ENCODE measurements at places on chromosomes 7 and 10. TPM values are rescaled to one million over a fixed set of nuclear protein-coding genes. Genes with fewer than 3 reads are reported as not detected.

DNA sequence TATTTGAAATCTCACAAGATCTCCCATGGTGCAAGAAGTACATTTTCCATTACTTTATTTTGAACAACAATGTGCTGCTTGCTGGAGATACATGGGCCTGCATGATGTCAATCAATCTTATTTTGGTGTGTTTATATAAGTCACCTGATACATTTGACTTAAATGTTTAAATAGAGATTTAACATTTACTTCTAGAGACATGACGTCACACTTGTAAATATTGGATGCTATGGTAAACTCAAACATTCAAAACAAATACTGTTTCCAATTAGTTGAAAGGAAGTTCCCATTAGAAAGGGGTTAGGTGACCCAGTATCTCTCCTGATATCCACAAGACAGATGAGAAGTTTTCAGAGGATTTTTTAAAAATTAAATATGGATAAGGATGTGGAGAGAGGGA, 214.5 kb downstream of the NSUN6 start:
- DNase-seq = no peak

DNA sequence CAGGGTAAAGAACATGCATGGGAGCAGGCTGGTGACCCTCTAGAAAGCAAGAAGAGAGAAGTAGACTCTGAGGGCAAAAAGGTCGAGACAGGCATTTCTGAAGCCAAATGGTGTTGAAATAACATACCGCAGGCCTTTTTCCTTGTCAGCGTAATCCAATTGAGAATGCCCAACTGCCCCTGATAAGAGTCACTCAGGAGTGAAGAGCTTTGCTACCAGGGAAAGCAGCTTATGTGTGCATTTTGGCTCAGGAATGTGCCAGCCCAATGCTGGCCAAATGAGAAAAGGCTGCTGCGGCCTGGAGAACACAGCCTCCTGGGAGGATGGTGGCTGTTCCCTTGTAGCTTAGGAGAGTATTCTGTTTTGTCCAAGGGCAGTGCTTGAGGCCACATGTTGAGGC, 61.4 kb upstream of the NFKB2 start:
- DNase-seq = no peak

GRCh38 chr7:136062625-136063325, 85.6 kb upstream of the MTPN start:
- no peak for DNase-seq

DNA sequence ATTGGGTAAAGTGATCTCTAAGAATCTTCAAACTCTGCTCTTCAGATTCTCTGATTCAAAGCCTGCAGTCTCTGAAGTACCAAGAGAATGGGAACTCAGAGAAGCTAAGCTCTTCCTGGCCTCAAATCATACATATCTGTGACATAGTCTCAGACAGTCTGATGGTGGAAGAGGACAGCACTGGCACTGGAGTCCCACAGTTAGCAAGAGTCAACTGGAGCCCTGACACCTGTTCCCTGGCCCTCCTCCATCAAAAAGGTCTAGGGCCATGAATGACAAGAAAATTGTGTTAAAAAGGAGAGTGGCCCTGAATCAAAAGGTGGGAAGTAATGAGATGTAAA, 37.7 kb downstream of the PRSS2 start:
- DNase-seq = no peak

- peak; percentile 46 for DNase-seq
These were observed 83.0 kb upstream of the ADRB1 start for GRCh38 chr10:113960617-113961181.

DNA sequence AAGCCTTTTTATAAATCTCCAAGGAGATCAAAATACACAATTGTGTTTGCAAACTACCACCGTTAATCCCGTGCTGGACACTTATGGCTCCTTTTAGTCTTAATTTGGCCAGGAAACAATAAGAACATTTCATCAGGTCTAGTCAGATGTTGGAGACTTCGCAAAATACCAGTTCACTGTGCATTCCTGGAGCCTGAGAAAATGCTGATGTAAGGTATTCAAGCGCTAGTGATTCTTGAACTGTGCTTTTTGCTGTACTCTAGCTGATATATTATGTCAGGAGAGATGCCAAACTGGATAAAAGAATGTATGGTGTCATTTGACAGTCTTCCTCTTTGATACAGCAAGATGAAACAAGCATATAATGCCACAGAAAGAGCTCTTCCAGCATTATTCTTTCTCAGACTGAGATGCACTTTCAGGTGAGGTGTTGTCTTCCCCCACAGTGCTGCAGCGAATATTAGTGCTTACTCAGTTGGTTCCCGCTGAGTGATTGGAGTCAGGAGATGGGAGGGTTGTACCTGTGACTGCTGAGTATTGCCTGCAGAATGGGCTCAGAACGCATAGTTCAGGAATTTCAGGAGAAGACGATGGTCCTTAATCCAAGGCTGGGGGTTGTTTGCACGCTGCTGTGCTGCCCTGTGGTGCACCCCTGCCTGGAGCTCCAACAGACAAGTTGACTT, 59.2 kb downstream of the OGDH start:
- DNase-seq = no peak

- no peak for DNase-seq
These were observed 64.0 kb downstream of the MTPAP start for GRCh38 chr10:30284865-30285594.

DNA sequence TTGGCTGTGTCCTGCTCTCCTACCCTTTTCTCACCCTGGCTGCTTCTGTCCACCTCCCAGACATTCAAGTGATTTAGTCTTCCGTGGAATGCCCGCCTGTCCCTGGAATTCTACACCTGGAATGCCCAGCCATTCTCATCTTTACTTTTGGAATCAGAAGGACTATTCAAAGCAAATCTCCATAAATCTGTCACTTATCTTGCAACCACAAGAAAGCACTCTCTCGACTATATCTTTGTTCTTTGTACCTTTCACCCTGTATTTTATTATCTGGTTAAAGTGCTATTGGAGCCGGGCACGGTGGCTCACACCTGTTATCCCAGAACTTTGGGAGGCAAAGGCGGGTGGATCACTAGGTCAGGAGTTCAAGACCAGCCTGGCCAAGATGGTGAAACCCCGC, 79.3 kb upstream of the KMT2E start:
- no peak for DNase-seq

DNA sequence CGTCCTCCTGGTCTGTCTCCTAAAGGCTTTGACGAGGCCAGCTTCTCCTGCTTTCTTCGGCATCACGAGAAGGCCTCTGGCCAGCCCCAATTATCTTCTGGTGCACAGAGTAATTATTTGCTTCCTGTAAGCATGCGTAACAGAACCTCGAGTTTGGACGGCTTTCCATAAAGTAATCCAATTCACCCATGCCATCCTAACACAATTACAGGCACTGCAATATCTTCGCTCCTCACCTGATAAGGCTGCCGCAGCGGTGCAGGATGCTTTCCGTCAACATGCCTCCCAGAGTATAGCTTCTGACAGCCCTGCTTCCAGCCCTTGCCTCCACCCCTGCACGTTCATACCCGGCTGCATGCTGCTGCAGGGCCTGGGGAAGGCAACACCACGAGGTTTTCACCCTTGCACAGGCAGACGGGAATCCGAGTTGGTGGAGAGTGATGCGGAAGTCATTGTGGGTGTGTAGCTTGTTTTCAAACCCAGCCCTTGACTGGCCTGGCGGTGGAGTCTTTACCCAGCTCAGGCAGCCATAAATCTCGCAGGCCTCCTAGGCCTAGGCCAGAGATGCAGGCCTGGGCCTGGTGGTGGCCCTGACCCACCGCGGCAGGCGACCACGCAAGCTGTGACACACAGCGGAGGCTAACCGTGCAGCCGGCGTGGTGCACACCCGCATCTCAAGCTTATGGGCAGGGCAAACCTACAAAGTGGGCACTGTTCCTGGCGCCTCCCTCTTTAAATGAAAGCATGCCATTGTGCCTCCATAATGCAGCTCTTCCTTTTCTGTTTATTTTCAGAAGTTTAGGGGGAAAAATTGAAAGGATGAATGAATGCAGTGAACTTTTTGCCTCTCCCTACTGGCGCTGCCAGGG, 12.7 kb downstream of the EBF3 start:
- DNase-seq = no peak

GRCh38 chr7:108252177-108252576, 122.0 kb upstream of the LAMB4 start:
- no peak for DNase-seq

DNA sequence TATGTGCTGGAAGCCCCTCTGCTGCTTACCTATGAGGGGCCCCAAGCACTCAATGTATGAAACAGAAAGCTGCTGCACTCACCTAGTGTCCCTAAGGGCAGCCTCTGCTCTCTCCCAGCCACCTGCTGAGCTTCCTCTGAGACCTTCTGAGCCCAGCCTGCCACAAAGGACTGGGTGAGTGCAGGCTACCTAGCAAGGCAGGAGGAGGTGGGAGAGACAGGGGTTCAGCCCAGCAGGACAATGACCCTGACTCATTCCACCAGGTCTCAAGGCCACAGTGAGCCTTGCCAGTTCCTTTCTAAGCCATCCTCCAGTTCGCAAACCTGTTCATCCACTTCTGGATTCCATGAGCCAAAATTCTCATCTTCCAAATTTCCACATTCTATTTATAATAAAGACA, 16.3 kb downstream of the VOPP1 start:
- no peak for DNase-seq

DNA sequence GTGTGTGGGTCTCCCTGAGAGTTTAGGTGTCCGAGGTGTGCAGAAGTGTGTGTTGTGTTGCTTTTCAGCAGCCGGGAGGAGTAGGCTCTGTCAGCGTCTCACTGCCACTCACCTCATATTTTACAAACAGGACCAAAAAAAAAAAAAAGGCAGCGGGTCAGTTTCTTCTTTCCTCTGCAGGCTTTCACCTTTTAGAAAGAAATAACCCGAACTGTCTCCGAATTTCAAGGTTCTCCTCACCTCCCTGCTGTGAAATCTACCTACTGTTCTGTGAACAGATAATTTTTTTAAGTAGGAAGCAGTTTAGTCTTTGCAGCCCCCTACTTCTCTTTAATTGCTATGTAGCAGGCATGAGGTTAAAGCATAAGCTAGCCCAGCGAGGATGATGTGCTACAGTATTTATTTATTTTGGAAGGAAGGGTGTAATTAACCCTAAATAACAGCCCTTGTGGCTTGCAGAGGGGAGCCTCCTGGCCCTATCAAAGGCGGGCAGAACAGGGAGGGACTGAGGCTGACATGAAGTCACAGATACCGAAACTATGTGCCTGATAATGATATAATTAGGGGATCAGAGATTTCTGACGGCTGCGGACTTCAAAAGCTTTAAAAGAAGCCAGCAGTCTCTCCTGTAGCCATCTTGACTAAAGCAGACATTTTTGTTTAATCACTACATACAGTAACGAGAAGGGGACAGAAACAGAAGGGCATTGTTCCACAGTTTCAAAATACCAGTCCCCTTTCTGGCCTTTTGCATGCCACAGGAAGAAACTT, 1.6 kb downstream of the BAMBI start:
- no peak for DNase-seq

DNA sequence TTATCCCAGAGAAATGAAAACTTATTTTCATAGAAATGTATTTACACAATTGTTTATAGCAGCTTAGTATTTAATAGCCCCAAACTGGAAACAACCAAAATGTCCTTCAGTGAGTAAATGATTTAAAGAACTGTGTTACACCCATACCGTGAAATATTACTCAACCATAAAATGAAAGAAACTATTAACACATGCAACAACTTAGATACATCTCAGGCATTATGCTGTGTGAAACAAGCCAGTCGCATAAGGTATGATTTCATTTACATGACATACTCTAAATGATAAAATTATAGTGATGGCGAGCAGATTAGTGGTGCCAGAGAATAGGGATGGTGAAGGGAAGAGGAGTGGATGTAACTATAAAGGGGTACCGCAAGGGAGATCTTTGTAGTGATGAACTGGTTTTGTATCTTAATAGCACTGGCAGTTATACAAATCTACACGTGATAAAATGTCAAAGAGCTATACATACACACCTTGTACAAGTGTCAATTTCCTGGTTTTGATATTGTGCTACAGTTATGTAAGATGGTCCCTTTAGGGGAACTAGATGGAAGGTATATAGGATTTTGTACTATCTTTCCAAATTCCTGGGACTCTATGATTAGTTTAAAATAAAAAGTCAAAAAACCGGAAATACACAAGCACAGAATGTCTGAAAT, 40.5 kb downstream of the MACC1 start:
- DNase-seq = no peak

The UBE2D1 gene
- total RNA-seq = 12.7 TPM

The TWIST1 gene
- 0.27 TPM for total RNA-seq

The AZGP1 gene
- total RNA-seq = not detected

All from hematopoietic multipotent progenitor cell (in vitro differentiated cells).